Stimulated activated CD8-positive, alpha-beta memory T cell treated with anti-CD3 and anti-CD28 coated beads, Interleukin-7, amount 100 ng/mL, for 24 hours (primary cell): ENCODE measurements at places on chromosomes 4 and X.

DNA sequence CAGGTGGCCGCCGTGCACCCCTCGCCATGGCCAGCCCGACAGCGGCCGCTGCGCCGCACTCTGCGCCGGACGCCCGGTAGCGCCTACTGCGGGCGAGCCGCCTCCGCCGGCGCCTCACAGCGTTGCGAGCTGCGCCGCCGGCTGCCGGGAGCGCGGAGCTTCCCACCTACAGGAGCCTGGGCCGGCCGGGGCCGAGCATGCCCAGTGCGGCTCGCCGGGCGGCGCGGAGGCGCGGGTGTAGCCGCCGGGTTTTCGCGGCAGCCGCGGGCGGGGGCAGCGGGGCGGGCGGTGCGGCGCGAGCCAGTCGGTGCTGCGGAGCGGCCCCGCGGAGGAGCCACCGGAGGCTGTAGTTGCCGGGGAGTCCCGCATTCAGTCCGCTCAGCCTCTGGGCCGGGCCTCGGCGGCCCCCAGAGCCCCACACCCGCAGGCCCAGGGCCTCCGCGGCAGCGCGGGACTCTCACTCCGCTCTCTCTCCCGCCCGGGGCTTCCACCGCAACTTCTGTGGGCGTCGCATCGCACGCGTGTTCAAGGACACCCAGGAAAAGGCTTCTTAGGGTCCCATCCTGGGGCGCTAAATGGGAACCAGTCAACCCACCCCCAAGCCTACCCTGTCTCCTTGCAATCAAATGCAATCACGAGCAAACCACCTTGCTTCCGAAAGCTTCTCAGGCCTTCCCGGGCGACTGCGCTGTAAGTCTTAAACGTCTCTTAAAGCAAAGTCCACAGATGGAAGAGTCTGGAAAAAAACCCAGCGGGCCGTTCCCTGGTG lies at the start of gene MFAP3L:
MFAP3L (minus strand) TSS at position 143 of the 769 bp plus-strand sequence. CDS start 20,518 bp downstream, outside the sequence.
- peak; percentile 47 for DNase-seq

DNA sequence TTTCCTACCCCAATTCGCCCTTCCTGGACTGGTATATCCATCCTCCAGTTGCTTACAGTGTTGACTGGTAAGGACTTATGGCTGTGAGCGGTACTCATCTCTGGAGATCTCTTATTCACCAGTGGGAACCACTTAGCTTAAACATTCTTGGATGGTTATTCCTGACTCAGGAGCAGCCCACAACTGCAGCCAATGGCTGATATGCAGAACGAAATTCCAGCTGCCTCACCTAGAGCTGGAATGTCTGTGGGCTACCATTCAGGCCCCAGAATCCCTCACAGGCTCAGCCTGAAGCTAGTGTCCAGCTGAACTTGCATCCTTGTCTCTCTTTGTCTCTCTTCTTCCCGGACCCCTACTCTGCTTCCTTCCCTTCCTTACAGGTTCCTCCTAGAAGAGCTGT lies 138.9 kb upstream of the SMIM31 start:
- no peak for DNase-seq

DNA sequence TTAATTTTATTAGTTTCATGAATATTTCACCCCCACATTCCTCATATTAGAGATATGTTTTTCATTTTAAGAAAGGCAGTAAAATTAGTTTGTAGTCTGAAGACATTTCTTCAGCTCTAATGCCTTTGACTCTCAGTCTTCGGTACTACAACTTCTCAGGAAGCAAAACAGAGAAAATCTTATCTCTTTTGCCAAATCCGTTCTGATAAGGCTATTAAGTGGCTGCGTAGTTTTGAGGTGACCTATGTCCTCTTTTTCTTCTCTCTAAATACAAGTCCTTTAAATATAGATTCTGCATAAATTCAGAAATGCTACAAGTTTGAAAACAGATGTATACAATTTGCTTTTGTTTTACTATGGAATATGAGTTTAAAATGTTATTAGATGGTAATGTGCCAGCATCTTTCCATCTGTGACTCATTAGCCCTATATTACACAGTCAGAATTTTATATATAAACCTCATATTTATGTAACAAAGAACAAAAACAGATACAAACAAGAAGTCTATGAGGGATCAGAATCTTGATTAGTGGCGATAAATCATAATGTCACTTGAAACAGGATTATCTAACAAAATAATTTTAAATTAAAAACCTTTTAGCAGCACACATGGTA lies 181.2 kb upstream of the ETNPPL start:
- DNase-seq = no peak

DNA sequence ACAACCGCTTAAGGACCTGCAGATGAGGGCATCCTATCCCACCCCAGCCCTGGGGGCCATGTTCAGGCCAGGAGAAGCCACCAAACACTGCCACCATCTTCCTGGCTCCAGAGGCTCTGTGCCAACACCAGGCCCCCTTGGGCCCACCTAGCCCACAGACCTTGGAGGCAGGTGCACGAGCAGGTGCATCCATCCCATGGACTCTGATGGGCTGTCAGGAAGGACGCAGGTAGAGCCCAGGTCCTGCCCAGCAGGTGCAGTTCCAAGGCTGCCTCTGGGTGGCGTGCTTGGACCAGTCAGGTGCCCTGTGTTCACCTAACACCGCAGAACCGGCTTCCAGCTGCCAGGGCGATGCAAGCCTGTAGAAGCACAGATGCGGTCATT lies 22.8 kb upstream of the PDE6B start:
- DNase-seq = peak; percentile 49

DNA sequence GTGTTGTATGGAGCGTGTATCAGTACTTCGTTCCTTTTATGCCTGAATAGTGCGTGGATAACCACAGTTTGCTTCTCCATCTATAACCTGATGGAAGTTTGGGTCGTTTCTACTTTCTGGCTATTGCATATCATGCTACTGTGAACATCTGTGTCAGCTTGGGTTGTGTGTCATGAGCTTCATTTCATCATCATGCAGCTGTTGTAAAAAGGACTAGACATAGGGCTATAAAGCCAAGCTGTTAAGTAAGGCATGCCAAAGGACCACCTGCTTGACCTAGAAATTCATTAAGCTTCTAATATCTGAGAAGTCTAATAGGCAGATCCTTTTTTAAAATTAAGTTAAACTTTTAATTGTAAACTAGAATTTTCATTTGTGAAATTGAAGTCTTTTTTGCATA lies 18.4 kb downstream of the SMS start:
- no peak for DNase-seq

DNA sequence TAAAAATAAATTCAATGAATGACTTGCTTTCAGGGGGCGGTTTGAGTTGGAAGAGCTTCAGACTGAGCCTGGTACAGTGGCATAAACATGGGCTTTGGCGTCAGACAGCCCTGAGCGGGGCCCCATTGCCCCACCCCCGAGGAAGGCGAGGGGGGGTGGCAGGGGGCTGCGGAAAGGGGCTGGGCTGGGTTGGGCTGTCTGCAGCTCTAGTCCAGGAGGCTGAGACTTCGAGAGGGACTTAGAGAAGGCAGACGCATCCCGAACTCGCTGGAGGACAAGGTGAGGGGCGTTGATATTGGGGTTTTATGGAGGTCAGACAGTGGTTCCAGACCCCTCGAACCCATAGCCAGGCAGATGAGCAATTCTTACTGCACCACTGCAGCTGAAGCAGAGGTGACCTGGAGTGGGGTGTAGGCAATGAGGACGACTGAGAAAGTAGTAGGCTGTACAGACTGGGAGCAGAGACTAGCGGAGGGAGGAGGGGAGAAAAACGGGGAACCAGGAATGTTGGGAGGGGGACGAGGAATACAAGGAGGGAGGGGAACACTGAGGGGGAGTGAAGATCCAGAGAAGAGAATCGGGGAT lies at the start of gene MAGED2:
MAGED2 (plus strand) TSS at position 222 of the 585 bp plus-strand sequence. CDS start 1,587 bp downstream, outside the sequence.
- no peak for DNase-seq

GRCh38 chr4:47525154-47525819 lies 40.2 kb downstream of the ATP10D start:
- no peak for DNase-seq

- no peak for DNase-seq
Measured at GRCh38 chrX:72057331-72057730, 74.4 kb downstream of the RTL5 start.

GRCh38 chr4:166838975-166839614 lies 395.2 kb downstream of the SPOCK3 start:
- no peak for DNase-seq

- DNase-seq = no peak
Measured at GRCh38 chrX:69144838-69145680, 20.2 kb downstream of the PJA1 start.

DNA sequence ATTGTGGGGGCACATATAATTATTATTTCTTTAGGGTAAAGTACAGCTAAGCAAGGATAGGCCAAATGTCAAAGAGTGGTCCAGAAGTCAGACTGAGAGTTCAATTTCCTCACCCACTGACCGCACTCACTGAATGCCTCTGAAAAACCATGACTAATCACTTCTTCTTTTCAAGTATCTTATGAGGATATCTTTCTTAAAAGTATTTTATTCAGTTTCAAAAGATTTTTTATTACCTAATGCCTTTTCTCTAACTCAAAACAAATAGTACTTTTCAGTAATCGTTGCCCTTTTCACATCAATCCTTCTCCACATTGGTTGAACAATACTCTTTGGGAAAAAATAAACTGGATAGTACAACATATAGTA lies 61.7 kb upstream of the CAMK2D start:
- DNase-seq = no peak
